ENCODE measurements at places on chromosomes 3 and 15.

DNA sequence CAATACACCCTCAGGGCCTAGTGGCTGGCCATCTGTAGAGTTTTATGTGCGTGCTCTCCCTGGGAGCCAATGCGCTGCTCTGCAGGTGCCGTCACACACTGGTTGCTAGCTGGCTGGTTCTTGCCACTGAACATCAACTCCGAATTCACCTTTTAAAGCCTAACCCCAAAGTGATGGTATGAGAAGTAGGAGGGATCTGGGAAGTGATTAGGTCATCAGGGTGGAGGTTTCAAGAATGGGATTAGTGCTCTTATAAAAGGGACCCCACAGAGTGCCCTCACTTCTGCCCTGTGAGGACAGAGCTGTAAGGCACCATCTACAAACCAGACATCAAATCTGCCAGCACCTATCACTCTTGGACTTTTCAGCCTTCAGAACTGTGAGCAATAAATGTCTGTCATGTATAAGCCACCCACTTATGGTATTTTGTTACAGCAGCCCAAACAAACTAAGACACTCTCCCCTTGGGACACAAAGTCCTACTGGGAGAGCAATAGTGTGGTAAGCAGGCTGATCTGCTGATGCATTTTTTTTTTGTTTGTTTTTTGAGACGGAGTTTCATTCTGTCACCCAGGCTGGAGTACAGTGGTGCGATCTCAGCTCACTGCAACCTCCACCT lies 20.3 kb downstream of the RGMA start:
- DNase-seq, result no peak

GRCh38 chr3:159789742-159790635 lies 198.6 kb upstream of the IL12A start:
- DNase-seq, result no peak

GRCh38 chr3:37072892-37073291 lies 79.6 kb downstream of the MLH1 start:
- DNase-seq, result no peak

- no peak for DNase-seq
These were observed 356.6 kb upstream of the NPAP1 start for GRCh38 chr15:24318981-24319380.

DNA sequence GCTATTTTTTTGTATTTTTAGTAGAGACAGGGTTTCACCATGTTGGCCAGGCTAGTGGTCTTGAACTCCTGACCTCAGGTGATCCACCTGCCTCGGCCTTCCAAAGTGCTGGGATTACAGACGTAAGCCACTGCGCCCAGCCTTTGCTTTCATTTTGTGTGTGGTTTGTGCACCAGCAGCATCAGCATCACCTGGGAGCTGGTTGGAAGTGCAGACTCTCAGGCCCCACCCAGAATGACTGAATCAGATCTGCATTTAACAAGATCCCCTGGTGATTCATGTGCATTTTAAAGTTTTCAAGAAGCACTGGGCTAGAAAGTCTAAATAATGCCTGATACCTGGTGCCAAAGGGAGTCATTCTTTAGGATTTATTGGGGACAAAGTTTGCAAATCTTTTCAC lies 73.4 kb upstream of the BNIP2 start:
- DNase-seq, result no peak

- DNase-seq, result no peak
These were observed 411.6 kb downstream of the GBE1 start for GRCh38 chr3:81349816-81350340.
